Cortex of kidney (tissue), 1 donor: ENCODE measurements at places on chromosomes 7 and 10.

DNA sequence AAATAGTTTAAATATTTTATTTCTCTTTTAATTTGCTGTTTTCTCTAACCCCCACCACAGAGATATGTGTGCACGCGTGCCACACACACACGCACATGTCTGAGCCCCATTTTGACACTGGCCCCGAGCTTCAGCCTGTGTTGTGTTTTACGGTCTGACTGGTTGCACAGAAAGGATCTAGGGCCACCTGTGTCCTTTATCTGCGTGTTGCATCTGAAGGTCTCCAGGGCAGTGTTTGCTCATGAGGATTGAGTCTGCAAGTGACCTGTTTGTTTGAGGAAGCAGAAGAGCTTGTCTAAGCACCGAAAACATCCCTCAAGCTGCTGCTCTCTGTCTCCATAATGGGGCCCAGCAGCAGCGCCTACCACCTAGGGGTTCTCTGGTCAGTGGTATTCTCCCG lies 266.4 kb upstream of the LYZL1 start:
- DNase-seq: no peak

- no peak for DNase-seq
These were observed 18.6 kb upstream of the ADRB1 start for GRCh38 chr10:114024876-114025610.

DNA sequence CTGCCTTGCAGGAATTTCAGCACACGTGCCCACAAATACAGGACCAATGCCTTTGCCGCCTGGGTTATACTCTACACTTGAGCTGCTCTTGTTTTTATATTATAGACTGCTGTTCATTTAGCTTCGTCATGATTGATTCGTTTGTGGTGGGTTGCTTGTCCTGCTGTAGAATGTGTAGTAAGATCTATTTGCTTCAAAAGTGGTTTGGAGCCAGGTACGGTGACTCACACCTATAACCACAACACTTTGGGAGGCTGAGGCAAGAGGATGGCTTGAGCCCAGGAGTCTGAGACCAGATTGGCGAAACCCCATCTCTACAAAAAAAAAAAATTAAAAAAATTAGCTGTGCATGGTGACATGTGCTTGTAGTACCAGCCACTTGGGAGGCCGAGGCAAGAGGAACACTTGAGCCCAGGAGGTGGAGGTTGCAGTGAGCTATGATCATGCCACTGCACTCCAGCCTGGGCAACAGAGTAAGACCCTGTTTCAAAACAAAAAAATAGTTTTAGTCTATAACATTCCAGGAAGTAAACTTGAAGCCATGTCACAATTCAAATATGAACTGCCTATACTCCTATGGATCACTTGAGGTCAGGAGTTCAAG lies 9.0 kb upstream of the RHBDD2 start:
- DNase-seq: no peak

DNA sequence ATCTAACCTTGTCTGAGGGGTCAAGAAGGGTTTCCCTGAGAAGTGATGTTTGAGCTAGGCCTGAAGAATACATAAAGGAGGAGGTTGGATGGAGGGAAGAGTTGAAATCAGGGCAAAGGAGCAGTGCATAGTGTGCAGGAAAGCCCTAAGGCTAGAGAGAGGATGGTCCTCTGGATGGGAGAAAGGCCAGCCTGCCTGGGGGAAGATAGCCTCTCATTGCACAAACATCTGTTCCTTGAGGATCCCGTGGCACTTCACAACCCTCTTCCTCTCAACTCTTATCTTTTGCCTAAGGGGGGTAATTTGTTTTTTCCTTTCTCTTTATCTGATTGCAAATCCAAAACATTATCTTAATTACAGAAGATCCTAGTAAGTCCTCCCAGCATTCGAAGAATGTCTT lies 35.7 kb downstream of the STAMBPL1 start:
- no peak for DNase-seq

- DNase-seq: no peak
These were observed 56.3 kb downstream of the GRID1 start for GRCh38 chr10:86310291-86310690.

DNA sequence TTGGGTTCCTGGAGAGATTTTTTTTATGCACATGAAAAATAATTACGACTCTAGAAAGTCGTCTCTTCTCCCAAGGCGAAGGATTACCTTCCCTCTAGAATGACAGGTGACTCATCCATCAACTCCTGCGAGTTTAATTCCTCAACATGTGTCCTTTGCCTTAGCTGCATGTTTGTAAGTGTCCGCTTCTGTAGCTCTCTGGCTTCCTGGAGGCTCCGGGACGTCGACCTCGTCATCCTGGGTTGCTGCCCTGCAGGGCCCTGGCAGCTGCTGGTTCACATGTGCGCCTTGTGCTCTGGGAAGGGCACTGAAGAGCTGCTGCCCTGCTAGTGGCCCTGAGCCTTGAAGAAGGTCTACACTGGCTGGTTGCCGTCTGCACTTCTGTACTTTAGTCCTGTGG lies 210.2 kb downstream of the MLLT10 start:
- no peak for DNase-seq

DNA sequence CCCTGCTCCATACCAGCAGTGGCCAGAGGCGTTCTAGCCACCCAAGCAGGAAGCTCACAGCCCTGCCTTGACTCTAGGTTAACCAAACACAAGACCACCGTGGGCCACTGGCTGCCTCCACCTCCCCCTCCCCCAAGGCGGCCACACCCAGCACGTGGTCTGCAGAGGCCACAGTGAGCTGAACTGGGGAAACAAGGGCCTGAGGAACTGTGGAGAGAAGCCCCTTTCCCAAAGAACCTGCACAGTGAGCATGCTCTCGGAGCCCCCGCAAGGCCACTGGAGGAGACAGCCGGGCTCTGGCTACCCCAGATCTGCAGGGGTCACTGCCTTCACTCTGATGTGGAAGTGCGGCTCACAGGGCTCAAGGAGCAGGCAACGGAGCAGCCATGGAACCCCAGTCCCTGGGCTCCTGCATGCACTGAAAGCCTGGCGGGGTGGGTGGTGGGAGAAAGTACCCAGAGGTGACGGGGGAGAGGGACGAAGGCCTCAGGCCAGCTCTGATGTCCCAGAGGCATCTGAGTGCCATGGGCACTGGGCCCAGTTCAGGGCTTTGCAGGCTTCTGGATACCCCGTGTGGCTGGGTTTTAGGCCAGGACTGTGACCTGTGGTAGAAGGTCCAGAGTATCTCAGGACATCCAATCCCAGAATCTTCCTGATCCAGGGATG lies 189.2 kb downstream of the EBF3 start:
- no peak for DNase-seq

- no peak for DNase-seq
These were observed 237.2 kb downstream of the MGMT start for GRCh38 chr10:129704225-129704624.

- DNase-seq: no peak
These were observed 137.3 kb upstream of the EEPD1 start for GRCh38 chr7:36015733-36016132.

- DNase-seq: no peak
These were observed 691.5 kb upstream of the LRRN3 start for GRCh38 chr7:110399421-110399820.

- no peak for DNase-seq
These were observed 192.5 kb upstream of the PPP2R2D start for GRCh38 chr10:131708225-131708880.

- DNase-seq: no peak
These were observed 95.0 kb downstream of the DGKB start for GRCh38 chr7:14807507-14807906.

- no peak for DNase-seq
These were observed 38.1 kb upstream of the HBP1 start for GRCh38 chr7:107130487-107131220.

DNA sequence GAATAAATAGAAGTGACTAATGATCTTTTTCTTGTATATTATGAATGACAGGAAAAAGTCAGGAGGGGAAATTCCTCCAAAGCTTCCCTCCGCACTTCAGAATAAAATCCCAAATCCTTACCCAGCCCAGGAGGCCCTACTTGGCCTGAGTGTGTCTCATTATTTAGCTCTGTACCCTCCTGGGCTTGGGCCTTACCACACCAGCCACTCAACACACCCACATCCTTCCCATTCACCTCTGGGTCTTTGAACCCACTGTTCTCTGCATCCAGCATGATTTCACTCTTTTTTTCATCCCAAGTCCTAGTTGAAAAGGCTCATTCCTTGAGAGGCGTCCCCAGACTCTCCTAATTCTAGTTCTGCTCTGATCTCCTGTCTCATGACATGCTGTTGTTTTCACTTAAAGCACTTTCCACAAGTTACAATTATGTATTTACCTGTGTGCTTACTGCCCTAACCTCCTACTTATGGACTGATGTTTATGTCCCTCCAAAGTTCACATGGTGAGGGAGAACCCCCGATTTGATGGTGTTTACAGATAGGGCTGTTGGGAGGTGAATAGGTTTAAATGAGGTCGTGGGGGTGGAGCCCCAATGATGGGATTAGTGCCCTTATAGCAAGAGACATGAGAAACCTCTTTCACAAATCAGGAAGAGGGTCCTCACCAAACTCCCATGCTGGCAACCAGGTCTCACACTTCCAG lies 6.4 kb downstream of the NOD1 start:
- DNase-seq: no peak

DNA sequence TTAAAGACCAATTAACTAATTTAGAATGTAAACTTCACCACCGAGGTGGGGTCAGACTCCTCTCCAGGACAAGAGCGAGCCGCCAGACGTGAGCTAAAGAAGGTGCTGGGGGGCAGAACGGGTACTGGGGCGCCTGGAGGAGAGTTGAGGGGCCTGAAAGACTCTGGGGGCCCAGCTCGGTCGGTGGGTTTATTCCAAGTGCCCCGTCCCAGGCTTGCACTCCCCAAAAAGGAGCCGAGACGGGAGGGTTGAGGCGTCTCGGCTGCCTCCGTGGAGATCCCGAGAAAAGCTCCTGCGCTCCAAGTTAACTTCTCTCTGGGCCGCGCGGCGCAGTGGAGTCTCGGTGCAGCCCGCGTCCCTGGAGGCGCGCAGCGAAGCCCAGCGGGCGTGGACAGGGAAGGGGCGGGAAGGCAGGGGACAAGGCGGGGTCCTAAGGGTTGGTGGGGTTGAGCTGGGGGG lies 553.3 kb downstream of the TFEC start:
- no peak for DNase-seq

DNA sequence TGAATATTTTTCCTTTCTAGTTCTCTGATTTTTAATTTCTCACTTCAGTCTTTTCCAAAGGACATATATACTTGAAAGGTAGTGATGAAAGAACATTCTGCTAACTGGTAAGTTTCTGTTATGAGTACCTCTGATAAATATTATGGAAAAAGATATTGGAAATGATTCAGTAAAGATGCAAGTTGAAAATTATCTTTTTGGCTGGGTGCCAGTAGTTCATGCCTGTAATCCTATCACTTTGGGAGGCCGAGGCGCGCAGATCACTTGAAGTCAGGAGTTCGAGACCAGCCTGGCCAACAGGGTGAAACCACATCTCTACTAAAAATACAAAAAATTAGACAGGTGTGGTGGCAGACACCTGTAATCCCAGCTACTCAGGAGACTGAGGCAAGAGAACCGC lies 62.1 kb downstream of the ANKRD26 start:
- no peak for DNase-seq

DNA sequence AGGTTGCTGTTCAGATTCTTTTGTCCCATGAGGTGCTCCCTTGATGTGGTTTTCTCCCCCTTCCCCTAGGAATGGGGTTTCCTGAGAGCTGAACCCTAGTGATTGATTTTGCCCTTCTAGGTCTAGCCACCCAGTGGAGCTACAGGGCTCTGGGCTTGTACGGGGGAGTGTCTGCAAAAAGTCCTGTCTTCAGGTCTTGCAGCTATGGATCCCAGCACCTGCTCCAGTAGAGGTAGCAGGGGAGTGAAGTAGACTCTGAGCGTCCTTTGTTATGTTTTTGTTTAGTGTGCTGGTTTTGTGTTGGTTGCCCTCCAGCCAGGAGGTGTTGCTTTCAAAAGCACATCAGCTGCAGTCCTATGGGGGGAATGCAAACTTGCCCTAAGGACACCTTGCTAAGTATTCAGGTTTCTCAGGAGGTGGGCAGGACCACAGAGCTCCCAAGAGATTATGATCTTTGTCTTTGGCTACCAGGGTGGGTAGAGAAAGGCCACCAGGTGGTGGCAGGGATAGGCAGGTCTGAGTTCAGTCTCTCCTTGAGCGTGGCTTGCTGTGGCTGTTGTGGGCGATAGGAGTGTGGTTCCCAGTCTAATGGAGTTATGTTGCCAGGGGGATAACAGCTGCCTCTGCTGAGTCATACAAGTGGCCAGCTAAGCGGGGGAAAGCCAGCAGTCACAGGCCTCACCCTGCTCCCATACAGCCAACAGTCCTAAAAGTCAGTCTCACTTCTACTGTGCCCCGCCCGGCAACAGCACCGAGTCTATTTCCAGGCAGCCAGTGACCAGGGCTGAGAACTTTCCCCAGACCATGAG lies 92.4 kb upstream of the JCAD start:
- no peak for DNase-seq

GRCh38 chr7:31688372-31688771 lies 1.4 kb downstream of the PPP1R17 start:
- no peak for DNase-seq

GRCh38 chr10:26799342-26799741 lies 61.4 kb downstream of the ABI1 start:
- DNase-seq: no peak

DNA sequence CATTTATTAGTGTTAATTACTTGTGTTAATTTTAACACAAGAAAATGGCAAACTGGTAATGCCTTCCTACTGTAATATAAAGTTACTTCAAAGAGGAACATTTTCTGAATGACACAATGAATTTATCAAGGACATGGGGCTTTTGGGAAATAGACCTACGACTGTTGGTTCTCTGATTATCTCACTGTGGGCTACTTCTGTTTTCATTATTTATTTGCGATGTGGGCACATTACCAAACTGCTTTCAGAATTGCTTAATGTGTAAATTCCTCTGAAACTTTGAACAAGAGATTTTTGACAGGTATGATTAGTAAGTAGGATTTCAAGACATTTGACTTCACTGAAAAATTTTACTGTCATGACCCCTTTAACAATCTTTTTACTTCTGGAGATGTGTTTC lies 535.6 kb downstream of the CNTNAP2 start:
- DNase-seq: no peak

- no peak for DNase-seq
These were observed 53.8 kb downstream of the PARP12 start for GRCh38 chr7:140008755-140009610.

DNA sequence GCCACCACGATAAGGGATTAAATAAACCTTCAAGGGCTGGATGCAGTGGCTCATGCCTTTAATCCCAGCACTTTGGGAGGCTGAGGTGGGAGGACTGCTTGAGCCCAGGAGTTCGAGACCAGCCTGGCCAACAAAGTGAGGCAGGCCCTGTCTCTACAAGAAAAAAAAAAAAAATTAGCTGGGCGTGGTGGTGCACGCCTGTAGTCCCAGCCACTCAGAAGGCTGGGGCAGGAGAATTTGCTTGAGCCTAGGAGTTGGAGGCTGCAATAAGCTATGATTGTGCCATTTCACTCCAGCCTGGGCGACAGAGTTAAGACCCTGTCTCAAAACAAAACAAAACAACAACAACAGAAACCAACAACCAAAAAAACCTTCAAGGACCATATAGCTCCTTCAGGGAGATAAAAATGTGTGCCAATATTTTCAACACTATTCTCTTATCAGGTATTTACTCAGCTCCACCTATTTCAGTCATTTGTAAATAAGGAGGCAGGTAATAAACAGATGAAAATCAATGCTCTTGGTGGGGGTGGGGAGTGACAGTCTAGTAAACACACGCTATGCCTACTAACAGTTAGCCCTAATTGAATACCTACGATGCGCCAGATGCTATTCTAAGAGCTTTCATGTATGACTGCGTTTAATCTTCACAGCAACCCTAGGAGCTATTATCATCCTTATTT lies 13.2 kb downstream of the BAIAP2L1 start:
- DNase-seq: no peak
